ENCODE measurements at places on chromosomes 16 and 17.
A peak's percentile ranks its signal among the peaks of the same experiment; 100 is the strongest.

GRCh38 chr16:71464231-71464630 lies 2.2 kb upstream of the ZNF23 start:
- no peak for DNase-seq

GRCh38 chr17:38881600-38882191 lies 11.8 kb downstream of the LASP1 start:
- no peak for DNase-seq

- no peak for DNase-seq
These were observed 166.7 kb downstream of the IRF8 start for GRCh38 chr16:86065711-86066110.

GRCh38 chr17:68327823-68328557 lies 36.7 kb downstream of the ARSG start:
- no peak for DNase-seq

DNA sequence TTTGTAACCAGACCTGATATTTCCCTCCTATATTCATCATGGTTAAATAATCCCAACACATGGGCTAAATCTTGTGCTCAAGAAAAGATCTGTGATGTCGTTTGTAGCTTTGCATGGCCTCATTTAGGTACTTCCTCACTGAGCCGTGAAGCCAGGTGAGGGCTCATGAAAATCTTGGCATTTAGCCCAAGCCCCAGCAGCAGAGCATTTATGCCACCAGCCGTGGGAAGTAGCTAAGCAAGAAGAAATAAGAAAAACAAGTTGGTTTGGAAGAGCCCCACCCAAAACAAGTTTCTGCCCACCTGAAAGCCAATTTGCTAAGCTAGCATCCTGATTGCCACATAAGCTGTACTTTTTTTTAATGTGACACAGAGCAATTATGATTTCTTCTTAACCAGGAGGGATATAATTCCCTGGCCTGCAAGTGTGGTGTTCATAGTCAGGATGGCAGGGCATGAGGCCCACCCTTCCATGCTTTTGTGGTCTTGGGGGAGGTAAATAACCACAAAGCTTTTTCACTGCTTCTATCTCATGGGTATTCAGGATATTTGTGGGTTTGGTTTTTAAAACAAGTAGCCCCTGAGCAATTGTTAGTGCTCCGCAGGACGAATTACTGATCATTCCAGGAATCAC lies 10.5 kb downstream of the TMIGD1 start:
- DNase-seq, result peak; percentile 30

DNA sequence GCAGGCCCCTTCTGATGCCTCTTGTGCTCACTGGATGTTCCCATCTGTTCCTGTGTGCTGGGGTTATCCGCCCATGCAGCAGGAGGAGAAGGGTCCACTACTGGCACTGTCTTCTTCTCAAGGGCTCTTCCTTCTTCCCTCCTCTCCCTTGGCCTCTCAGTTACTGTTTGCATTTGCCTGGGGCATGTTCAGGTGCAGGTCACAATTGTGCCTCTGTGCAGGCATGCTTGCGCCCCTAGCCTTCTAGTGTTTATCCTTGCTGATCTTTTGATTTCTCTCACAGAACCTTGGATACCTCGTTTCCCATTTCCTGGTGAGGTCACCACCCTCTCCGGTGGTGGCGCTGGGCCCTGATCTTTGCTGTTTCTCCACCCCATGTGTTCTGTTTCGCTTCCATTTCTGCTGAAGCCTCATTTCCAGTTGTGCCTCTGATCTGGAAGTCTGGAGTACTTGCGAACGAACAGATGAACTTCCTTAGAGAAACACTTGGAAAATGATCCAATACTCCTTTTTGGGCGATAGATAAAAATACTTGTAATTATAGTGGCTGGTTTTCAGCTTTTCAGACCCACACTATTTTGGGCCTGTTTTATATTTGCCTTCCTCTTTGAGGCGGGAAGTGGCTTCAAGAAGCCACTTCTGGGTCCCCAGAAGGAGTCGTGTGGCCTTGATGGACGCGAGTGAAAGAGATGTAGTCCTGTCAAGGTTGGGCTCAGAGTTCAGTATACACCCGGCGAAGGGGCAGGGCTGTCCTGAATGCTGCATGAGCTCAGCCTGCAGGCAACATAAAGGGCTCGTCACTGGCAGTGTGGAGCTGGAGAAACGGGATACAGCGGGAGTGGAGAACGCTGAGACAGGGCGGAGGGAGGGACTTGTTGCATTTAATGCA lies 312.9 kb downstream of the SNX29 start:
- no peak for DNase-seq

DNA sequence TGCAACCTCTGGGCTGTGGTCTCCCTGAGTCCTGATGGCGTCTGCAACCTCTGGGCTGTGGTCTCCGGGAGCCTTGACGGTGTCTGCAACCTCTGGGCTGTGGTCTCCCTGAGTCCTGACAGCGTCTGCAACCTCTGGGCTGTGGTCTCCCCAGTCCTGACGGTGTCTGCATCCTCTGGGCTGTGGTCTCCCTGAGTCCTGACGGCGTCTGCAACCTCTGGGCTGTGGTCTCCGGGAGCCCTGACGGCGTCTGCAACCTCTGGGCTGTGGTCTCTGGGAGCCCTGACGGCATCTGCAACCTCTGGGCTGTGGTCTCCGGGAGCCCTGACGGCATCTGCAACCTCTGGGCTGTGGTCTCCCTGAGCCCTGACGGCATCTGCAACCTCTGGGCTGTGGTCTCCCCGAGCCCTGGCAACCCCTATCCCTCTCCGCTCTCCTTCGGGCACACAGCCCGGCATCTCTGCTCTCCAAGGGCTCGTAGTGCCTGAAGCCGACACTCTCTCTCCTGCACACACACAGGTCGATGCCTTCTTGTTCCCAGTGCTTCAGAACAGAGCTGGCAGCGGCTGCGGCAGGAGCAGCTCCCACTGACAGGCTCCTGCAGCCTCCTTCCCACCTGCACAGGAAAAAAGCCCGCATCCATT lies 45.6 kb downstream of the METRNL start:
- no peak for DNase-seq

- DNase-seq, result no peak
These were observed 21.9 kb downstream of the ADORA2B start for GRCh38 chr17:15966879-15967248.

DNA sequence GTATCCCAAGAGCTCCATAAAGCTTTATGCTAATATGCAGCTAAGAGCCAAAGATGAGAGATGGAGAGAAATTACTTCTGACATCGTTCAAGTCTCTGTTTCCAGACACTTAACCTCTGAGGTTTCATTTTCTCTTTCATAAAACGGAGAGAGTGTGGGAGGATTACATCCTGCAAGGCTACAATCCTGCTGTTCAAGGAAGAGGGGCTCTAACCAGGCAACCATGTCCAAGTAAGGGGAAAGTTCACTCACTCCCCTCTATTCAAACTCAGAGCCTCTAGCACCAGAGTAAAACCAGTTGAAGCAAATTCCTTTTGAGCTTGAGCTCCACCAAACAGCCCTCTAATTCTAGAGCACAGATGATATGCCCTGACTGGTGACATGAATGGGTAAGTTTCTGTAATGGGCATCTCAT lies 397.4 kb downstream of the NPIPA8 start:
- DNase-seq, result no peak

GRCh38 chr17:4678448-4679026 lies 25.4 kb downstream of the PELP1 start:
- no peak for DNase-seq

DNA sequence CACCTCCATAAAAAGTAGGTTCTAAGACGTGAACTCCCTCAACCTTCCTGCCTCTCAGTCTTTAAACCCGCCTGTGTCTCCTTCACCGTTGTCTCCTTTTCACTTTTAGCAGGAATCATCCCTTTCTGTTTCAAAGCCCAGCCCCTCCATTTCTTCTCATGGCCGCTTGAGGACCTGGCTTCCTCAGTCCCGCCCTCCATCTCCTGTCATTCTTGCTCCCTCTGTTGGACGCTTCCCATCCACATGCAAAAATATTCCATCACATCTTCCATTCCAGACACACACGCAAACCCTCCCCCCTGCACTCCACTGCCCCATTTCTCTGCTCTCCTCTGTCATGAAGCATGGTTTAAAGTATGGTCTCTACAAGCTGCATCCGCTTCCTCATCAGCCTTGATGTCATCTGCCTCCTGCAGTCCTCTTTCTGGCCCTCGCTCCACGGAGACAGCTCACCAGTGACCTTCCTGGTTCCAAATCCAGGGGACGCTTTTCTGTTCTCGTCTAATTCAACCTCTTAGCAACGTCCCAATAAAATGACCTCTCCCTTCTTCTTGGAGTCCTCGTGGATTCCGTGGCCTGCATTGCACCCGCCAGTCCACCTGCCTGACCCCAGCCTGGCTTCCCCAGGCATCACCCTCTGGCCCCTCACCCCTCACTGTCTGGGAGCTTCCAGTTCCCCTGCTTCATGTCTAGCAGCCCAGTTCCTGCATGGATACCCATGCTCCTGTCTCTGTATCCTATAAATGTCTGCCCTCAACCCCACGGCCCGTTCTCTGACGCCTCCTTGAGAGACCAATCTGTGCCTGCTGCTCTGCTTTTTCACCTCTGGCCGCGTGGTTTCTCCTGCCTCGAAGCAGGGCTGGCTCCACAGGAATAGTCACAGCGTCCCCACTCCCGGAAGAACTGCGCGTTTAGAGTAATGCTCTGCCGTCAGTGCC lies 26.2 kb downstream of the ANKRD40 start:
- peak; percentile 9 for DNase-seq

DNA sequence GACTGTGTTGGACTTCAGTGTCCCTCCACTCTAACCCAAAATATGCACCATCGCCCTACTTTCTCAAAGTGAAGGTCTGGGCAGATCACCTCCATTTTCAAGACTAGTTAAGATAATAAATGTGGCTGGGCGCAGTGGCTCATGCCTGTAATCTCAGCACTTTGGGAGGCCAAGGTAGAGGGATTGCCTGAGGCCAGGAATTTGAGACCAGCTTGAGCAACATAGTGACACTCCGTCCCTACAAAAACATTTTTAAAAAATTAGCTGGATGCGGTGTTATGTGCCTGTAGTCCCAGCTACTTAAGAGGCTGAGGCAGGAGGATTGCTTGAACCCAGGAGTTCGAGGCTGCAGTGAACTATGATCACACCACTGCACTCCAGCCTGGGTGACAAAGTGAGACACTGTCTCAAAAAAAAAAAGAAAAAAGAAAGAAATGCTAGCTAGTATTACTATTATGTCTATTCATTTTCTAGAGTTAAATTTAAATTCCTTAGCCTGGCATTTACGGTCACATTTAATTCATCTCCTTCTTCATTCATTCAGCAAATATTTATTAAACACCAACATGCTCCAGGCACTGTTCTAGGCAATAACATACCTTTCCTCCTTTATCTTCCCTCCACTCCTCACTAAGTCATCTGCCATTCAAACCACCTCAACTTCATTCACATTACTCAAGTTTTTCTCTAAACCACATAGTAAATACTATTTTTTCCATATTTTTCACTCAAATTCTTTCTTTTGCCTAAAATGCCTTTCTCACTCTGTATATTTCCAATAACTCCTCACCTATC lies 96.1 kb upstream of the XYLT1 start:
- DNase-seq, result no peak

GRCh38 chr16:73113336-73113735 lies 65.4 kb upstream of the ZFHX3 start:
- DNase-seq, result no peak

- no peak for DNase-seq
These were observed 2.3 kb downstream of the SLC5A11 start for GRCh38 chr16:24848065-24848464.

- no peak for DNase-seq
These were observed 13.8 kb downstream of the CHST6 start for GRCh38 chr16:75481475-75481874.

DNA sequence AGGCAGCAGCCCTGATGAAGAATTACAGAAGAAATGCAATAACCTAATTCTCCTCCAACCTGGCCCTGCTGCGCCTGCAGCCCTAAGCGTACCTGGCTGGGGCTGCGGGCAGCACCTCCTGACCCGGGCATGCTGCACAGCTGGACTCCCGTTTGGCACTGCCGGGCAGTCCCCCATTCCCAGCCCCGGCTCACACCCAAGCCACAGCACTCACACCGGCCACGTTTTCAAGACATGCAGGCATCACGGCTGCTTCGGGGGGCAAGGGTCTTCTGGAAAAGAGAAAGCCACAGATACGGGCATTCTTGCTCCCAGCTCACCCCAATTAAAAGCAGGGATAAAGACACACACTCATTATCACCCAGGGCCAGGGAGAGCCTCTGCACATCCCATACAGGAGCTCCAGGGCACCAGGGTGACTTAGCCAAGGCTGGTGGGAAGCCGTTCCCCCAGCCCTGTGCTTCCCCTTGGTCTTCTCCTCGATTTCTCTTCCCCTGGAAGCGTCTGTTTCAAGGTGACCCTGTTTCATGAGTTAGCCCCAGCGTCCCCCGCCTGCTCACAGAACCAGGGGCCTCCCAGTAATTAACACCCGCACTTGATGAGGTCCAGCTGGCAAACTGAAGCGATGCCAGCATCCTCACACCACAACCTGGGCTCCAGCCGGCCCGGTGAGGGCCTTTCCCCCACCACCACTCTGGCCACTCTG lies 216.7 kb downstream of the C16orf78 start:
- no peak for DNase-seq

DNA sequence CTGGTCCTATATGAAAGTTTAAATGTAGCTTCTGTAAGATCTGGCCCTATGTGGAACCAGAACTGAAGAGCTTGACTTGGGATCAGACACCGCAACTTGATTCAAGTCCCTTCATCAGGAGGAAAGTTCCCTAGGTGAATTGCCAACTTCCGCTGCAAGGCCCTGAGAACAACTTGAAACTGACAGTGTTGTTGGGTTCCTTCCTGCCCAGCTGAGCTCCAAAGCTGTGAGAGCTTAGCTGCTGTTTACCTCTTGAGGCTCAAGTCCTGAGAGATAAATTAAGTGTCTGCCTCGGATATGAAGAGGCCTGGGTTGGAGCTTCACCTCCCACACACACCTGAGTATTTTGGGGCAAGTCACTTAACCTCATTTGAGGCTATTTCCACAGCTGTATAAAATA lies 44.7 kb downstream of the REXO5 start:
- DNase-seq, result no peak

DNA sequence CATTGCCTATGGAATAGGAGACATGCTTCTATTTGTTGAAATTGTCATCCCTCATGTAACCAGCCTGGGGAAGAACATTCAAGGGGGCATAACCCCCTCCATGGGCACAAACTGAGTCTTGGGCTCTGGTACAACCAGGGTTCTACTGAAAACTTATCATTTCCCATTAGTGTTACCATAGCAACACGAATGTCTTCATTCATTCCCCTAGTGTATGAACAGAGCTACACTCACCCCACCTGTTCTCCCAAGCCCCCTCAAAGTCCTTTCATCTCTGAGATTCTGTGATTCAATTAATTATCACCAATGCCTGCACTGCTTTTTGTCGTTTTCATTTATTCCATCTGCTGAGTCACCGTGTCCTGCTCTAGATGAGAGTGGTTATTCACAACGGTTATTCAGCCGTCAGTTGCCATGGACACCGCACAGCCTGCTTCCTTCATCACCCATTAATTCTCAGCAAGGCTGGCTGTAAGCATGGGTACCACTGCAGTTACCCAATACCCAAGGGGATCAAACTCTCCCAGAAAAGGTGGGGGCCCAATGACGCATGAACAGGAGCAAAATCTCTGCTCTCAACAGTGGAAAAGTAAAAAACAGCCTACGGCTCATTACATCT lies 1.6 kb upstream of the GAST start:
- peak; percentile 54 for DNase-seq

All from NCI-H2081 (cell line).